Fibroblast of villous mesenchyme (primary cell): ENCODE measurements at places on chromosomes 7 and 10.

- DNase-seq = no peak
These were observed 335.8 kb upstream of the MBL2 start for GRCh38 chr10:53108317-53108934.

DNA sequence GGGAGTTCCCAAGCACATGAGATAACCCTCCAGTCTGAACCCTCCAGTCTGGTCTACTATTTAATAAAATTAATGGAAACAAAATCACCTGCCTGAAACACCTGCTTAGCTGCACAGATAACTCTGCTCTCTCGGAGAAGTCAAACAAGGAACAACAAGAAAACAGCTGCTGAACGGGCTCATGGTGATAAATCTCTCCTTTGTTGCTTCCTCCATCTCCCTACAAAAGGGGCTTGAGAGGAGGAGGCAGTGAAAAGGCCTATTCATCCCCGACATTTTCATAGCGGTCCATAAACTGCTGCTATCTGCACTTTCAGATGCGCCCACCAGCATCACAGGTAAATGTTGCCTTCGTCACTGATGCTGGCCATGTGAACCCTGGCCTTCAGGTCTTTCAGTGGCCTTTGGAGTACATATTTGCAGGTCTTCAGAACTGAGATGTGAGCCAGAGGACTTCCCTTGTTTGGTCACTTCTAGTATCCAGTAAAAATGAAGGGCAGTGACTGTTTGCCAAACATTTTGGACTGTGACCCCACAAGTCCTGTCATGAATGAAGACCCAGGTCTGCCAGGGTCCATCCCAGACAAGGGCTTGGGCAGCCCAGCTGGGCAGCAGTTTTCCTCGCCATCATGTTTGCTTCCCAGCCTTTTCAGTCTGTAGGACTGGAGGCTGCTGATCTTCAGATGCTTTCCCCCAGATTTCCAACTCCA lies 15.9 kb downstream of the FKBP6 start:
- no peak for DNase-seq

DNA sequence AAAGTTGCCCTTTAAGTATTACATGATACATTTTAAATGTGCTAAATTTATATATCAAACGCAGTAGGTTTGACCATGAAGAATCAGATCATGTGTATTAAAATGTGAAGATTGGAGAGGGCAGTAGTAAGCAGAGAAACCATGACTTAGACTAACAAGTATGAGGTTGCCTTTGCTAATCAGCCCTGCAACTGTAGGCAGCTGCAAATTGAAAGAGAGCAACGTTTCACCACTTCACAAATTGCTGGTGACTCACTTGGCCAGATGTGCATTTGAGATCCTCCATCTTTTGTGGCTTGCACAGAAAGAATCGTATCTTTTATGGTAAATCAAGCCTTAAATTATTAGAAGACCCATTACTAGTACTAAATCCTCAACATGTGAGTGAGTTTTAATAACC lies 10.1 kb upstream of the SEMA3A start:
- peak; percentile 82 for DNase-seq

DNA sequence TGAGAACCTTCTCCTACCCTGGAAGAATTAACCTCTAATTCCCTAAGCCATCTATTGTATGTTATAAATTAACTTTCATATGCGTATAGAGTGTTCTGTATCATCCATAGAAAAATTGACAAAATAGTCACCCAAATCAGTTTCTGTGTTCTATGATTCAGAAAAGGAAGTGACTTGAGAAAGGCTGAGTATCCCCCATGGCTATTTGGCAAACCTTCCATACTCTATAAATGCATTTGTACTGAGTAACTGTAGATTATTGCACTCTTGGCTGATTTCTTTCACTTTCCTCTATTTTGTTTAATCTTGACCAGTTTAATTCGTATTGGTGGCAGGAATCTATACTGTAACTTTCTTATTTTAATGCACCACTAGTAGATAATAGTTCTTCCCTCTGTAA lies 182.2 kb downstream of the HTR7 start:
- peak; percentile 8 for DNase-seq

GRCh38 chr7:143046426-143046851 lies 5.7 kb upstream of the OR6V1 start:
- DNase-seq = no peak

DNA sequence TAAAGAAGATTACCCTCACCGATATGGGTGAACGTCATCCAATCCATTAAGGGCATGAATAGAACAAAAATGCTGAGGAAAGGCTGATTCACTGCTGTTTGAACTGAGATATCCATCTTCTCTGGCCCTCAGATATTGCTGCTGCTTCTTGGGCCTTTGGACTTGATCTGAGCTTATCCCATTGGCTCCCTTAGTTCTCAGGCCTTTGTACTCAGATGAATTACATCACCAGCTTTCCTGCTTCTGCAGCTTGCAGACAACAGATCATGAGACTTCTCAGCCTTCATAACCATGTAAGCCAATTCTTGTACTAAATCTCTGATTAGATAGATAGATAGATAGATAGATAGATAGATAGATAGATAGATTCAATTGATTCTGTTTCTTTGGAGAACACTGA lies 40.2 kb downstream of the CYCS start:
- no peak for DNase-seq

- no peak for DNase-seq
These were observed 3.5 kb upstream of the EBF3 start for GRCh38 chr10:129967579-129968019.

DNA sequence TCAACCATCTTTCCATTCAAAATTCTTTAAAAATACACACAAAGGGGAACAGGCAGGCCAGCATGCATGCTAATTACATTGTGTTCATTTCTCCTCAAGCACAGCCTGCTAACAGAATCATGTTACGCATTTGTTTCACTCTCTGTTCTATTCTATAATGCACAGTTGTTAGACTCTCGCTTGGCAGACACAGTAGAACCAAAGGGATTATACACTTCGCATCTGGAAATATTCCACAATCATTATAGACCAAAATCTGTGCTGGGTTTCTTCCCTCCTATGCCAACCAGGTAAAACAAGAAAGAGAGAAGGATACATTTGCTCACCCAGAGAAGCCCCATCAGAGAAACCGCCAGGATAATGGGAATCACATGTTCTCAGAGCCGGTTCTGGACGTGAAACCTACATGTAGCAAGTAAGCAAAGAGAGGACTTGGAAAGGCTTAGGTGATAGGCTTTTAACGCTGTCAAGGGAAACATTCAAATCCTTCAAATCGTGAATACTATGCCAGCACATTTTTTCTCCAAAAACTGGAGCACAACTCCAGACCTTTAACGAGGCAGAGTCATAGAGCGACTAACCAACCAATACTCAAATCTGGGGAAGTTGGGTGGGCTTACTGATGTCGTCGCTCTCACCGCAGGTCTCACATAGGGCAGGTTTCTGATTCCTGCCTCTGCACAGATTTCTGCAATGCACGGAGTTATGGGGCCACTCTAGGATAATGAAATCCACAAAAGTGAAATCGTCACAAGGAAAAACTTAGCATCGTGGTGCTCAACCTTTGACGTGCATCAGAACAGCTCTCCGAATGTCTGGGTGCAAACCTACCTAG lies 380.5 kb upstream of the AUTS2 start:
- DNase-seq = no peak

- DNase-seq = peak; percentile 9
These were observed 459 bp upstream of the FEZF1 start for GRCh38 chr7:122304996-122305421.

- peak; percentile 92 for DNase-seq
These were observed 118.3 kb downstream of the CCDC71L start for GRCh38 chr7:106542550-106543220.

DNA sequence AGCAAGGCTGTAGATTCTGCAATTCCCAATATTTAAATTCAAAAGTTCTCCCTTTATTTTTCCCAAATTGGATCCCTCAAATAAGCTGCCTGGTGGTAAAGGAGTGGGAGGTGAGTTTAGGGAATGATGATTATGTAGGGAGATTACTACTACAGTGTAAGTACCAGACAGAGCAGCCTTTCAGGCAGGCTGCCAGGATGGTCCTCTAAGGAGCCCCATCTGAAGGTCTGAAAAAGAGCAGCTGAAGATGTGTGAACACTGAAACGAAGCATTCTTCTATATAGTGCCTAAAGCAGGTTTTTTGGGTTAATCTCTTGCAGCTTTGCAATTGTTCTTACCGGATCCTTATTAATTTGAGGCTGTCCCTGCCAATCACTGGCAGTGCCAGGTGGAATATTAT lies 84.7 kb downstream of the CREB5 start:
- DNase-seq = no peak

DNA sequence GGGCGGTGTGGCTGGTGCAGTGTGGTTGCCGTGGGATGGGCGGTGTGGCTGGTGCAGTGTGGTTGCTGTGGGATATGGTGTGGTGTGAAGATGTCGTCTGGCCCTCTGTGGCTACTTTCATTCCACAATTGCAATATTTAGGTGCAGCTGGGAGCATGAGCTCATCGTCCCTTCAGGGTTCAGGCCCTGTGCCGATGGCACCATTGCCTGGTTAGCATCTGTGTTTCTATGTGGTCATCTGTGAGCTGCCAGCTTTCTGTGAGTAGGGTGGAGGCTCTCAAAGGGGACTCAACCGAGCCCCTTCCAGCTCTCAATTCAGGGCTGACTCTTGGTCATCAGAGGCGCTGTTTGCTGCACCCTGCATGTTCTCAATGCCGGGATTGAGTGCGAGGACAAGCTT lies 3.6 kb downstream of the ADGRA1 start:
- DNase-seq = no peak
